ENCODE measurements at places on chromosomes 5 and 9.

DNA sequence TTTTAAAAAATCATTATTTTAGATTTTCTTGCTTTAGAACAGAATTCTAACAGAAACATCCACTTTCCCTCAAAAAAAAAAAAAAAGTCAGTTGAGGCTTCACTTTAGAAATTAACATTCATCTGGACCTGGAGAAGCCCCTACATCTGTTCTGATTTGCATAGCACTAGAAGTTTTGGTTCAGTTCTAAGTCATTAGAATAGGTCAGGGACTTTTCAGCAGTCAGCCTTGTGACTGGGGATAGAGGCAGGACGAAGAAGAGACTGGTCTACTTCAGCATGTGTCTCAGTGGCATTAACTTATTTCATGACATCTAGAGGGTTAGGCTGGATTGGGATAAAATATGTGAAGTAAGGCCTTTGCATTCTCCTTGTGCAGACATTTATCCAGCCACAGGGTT lies 215.8 kb upstream of the DAB2 start:
- DNase-seq = no peak

GRCh38 chr9:109781541-109782197 lies 1.7 kb downstream of the PALM2AKAP2 start:
- no peak for DNase-seq

- DNase-seq = no peak
These were observed 306.2 kb upstream of the ELAVL2 start for GRCh38 chr9:24132244-24132643.

GRCh38 chr9:7333719-7334118 lies 465.9 kb downstream of the DMAC1 start:
- DNase-seq = no peak

- no peak for DNase-seq
These were observed 121.2 kb downstream of the RAPGEF6 start for GRCh38 chr5:131513780-131514179.

DNA sequence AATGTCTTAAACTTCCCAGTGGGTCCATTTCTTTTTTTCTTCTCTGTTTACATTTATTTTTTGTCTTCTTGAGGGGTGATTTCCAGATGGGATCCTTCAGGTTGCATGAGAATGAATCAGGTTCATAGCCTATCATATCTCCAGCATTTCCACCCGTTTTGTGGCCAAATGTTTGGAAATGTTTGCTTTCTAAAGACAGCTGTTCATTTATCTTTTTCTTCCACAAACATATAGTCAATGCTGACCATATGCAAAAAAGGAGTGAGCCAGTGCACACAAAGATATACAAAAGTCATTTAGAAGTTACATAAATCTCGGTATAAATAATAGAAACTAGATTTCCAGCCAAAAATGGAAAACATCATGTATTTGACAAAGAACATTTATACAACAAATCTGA lies 71.6 kb upstream of the STC2 start:
- no peak for DNase-seq

GRCh38 chr5:142463904-142464303 lies 139.1 kb upstream of the SPRY4 start:
- DNase-seq = no peak

- no peak for DNase-seq
These were observed 154.0 kb downstream of the PIK3R1 start for GRCh38 chr5:68369457-68370125.

DNA sequence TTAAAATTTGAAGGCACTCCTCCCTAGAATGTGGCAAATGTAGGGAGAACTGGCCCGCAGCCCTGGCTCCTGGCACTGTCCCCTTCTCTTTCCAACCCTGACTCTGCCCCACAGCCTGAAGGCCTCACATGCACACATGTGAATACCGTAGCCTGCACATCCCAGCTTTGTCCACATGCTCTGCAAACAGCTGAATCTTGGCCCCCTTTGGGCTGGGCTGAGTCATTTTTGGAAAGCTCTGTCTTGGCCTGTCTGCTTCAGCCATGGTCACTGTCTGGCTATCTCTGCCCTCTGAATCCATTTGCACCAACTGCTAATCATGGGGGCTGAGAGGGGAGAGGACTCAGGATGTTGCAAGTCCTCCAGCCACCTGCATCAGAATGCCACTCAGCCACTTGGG lies 22.1 kb upstream of the GALNT10 start:
- DNase-seq = no peak

DNA sequence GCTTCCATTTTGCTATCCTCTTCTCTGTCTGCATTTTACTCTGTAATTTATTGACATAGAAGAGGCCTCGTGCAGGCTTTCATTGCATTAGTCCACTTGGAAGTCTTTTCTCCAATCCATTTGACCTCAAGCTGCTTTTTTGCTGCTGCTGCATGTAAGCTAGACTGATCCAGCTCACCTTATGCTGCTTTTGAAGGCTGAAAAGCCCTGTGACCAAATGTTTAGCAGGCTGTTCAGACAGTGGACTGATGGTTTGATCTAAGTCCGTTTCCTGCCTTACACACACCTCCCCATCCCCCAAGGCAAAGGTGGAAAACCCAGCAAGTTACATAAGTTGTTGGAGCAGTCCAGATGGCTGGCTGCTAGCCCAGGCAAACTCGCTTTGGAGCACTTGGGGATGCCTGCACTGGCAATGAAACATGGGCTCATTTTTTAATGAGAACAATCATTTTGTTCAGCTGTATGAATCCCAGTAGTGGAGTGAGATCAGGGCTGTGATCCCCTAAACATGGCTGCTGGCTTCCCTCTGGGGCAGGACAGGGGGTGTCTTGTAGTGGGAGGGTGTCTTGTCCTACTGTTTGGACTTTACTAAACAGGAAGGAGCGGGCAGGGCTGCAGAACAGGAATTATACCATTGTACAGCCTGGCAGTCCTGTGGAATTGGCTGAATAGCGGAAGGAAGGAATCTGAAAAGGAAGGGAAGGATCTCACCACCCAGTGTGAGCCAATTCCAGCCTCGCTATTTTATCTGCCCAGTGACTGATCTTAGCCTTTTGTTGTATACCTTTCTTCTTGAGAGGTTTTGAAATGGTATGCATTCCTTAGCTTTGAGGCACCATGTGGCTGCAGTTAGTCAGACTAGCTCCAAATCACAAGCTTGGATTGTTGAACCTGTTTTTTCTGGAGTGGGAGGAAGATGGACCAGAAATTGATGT lies 212.0 kb downstream of the ARHGAP26 start:
- DNase-seq = peak; percentile 44

GRCh38 chr5:122774519-122774860 lies 390 bp upstream of the SNX2 start:
- DNase-seq = no peak

GRCh38 chr9:29439961-29440360 lies 1866.7 kb upstream of the C9orf72 start:
- no peak for DNase-seq

DNA sequence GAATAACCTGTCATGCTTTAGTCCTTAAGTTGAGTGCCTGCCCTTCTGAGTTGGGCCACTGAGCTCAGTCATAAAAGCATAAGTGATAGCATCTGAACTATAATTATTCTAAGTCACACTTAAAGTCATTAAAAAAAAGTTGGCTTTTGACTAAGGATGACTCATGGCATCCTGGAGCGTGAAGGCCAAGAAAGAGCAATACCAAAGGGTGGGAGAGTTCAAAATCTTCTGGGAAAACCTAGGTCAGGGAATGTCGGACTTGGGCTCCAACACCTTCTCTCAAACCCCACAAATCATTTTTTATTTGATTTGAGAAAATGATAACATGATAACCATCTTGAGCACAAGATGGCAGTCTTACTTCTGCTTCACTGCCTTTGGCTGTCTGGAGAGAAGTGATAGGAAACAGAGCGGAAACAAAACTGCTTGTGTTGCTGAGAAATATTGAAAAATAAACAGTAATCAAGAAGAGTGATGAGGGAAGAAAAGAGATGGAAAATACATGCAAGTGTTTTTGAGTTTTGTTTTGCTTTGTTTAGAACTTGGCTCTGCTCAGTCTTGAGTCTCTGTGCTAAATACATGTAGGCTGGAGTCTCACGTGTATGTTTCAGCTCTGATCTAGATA lies 16.9 kb upstream of the NTRK2 start:
- DNase-seq = no peak

- no peak for DNase-seq
These were observed 41.4 kb downstream of the PAX5 start for GRCh38 chr9:36992501-36993316.

DNA sequence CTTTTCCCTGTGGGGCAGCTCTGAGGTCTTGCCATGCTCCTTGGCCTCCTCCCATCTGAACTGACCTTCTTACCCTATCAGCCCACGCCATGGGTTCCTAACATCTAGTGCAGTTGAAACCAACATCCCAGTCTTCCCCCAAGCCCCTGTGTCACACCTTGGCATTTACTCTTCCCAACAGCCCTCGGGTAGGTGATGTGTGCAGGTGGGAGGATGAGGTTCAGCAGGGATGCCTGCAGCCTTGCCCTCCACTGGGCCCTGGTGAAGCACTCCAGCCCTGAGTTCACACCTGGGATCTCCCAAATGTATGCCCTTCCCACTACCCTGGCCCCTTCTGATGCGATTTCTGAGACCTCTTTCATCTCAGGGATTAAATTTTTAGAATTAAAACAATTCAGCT lies 15.5 kb downstream of the IRX2 start:
- no peak for DNase-seq

DNA sequence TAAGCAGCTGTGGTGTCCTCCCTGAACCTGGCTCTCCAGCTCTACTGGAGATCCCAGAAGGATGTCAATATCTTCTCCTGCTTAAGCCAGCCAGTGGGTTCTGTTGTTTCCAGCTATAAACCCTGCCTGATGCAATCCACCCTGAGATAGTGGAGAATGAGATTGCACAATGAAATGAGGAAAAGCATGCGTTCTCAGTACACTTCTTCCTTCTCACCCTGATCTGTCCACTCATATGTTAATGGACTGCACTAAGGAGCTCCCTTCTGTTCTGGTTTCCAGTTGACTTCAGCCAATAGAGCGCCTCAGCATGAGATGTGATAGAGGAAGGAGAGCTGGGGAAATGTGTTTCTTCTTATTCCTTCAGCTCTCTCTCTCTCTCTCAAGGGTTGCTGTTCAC lies 40.0 kb upstream of the CDH6 start:
- DNase-seq = no peak

DNA sequence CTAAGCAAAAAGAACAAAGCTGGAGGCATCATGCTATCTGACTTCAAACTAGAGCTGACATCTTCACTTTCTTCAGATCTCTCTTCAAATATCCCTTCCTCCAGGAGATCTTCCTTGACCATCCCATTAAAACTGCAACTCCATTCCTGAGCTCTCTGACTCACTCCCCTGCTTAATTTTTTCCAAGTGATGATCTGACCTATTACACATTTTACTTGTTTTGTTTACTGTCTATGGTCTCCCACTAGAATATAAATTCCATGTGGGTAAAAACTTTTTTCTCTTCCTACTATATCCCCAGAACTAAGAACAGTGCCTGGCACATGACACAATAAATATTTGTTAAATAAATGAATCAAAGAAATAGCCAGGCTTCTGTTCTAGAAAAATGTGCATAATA lies 87.5 kb downstream of the SLIT3 start:
- no peak for DNase-seq

DNA sequence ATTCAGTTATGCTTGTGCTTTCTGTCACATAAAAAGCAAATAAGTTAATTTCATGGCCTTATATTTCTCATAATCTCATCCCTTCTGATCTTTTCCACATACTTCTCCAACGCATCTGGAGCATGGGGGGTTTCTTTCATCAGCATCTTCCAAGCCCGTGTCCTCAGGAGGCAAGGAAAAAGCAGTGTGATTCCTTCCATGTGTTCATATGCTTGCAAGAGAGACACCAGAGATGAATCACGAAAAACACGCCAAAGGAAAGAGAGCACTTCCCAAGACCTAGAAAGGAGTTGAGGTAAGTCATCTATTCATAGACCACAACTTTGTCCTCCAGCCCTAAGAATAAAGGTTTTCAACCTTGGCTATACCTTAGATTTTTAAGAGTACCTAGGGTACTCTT lies 26.0 kb upstream of the SVEP1 start:
- DNase-seq = no peak

- no peak for DNase-seq
These were observed 151.5 kb downstream of the SLF1 start for GRCh38 chr5:94769996-94770395.

DNA sequence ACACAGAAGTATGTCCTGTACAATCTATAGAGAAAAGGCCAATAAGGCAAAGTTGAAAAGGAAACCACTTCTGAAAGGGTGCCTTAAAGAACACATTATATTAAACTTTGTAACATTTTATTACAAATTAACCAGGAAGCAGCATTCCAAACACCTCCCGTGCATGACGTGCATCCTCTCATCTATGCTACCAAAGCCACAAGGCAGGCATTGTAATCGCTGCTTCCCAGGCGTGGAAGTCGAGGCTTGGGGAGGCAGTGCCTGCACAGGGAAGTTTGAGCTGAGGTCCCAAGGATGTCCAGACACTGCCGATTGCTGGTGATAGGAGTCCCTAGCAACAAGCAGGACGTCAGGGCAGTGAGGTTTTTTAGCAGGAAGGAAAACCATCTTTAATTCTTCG lies 44.3 kb upstream of the BARHL1 start:
- no peak for DNase-seq

DNA sequence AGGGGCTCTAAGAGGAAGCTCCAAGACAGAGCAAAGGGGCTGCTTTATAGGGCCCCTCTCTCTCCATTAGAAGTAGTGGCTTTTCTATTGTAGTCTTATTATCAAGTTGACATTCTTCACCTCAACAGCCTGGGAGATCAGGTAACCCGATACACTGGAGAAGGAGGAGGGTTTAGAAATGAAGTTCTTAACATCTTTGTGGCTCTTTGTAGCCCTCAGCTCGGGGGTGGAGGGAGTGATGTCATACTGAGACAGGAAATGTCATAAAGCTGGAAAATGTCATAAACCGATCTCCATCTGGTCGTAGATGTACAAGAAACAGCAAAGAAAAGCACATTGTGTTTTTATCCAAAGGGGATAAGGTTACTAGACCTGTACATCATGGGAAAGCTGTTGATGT lies 17.9 kb downstream of the PDZD2 start:
- DNase-seq = no peak

DNA sequence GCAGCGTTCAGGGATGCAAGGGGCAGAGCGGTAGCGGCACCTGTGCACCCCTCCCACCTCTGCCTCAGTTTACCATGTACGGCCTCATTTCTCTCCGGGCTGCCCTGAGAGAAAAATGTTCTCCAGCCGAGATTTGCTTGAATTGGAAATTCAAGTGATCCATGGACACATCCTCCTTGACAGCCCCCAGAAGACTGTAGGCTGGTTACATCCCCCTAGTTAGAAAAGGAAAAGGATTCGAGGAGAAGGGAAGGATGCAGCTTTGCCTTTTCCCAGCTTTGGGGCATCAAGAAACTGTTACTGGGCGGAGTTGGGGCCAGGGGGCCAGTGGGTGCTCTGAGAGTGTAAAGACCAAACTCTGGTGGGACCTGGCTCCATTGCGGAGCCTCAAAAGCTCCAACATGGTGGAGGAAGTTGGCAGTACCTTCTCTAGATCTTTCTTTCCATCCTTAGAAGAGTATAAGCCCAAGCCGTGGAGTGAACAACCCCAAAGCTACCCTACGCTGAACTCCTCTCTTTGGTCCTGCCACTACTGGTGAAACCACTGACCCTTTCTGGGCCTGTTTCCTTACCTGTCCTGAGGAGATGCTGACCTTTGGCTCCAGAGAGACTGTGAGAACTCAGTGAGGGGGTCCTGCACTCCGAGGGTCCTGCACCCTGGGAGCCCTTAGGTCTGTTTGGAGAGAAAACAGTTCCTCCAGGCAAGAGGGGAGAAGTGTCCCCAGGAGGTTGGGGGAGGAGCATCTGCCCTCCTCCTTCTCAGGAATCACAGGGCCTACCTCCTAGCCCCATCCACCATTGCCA lies 1.0 kb upstream of the BARX1 start:
- no peak for DNase-seq

GRCh38 chr9:36325081-36325828 lies 67.0 kb upstream of the GNE start:
- no peak for DNase-seq

- no peak for DNase-seq
These were observed 81.7 kb downstream of the MUSK start for GRCh38 chr9:110750272-110750671.

Measured in NCI-H1105 treated with DMSO at 0.1 percent for 48 hours (cell line).